ENCODE measurements at places on chromosomes 4 and X. TPM values are rescaled to one million over a fixed set of nuclear protein-coding genes. Genes with fewer than 3 reads are reported as not detected.

Gene PITX2
- total RNA-seq, result 4.5 TPM

Gene EGF
- total RNA-seq, result 0.63 TPM

Gene RBMXL3
- not detected for total RNA-seq

- DNase-seq, result no peak
Observed at GRCh38 chr4:147550626-147551246, 66.5 kb upstream of the TMEM184C start.

- DNase-seq, result peak; percentile 8
Observed at GRCh38 chr4:154618708-154619315, 6.4 kb upstream of the FGG start.

DNA sequence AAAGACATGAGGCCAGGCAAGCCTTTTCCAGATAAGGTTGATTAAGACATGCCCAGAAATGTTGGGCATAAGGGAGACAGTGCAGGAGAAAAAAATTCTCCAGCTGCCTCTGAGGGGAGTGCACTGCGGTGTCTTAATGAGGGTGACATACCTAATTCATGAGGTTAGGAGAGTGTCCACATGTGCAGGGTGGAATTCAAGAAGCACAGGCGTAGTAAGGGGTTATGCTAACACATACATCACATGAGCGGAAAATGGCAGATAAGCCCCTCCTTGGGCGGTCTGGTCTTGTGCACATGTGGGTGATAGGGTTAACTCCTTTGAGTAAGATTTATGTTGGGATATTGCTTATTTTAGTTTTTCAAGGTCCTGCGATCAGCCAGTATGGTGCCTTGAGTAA lies 122.4 kb downstream of the PHKA2 start:
- DNase-seq, result no peak

DNA sequence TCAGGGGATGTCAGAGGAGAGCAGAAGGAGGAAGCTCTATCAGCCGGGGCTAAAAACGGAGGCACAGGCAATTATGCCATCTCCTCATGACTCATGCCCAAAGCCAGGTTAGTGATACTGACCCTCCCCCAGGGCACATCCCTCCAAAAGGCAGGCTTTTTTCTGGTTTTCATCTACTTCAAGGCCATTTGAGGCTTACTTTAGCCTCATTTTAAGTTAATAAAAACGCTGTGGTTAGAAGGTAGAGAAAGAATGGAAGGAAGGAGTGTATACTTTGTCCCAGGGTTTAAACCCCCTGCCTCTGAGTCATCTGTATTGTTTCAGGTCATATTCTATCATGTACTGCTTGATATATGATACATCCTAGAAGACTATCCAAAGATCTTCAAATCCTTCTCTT lies 89.7 kb upstream of the NDP start:
- DNase-seq, result no peak

- DNase-seq, result no peak
Observed at GRCh38 chr4:820230-821172, 5.4 kb downstream of the CPLX1 start.

DNA sequence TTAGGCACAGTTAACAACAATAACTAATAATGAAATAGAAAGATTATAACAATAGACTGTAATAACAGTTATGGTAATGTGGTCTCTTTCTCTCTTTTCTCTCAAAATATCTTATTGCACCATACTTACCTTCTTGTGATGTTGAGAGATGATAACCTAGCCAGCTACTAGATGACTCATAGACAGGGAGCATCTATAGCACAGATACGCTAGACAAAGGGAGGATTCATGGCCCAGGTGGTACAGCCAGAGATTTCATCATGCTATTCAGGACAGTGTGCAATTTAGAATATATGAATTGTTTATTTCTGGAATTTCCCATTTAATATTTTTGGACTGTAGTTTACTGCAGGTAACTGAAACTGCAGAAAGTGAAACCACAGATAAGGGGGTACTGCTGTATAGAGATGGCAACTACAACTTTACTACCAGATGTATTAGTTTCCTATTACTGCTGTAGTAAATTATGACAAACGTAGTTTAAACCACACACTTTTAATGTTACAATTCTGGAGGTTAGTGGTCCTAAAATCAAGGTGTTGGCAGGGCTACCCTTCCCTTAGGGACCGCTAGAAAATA lies 41.8 kb upstream of the MAGED1 start:
- no peak for DNase-seq

GRCh38 chr4:125283707-125284279 lies 31.0 kb upstream of the FAT4 start:
- DNase-seq, result no peak

Gene PHKA2
- total RNA-seq, result 13.3 TPM

- DNase-seq, result no peak
Observed at GRCh38 chr4:158521484-158522088, at the start of gene RXFP1. Gene RXFP1, plus strand, starts transcription at chr4:158521882. Its CDS starts 95 bp downstream, at chr4:158521977.

DNA sequence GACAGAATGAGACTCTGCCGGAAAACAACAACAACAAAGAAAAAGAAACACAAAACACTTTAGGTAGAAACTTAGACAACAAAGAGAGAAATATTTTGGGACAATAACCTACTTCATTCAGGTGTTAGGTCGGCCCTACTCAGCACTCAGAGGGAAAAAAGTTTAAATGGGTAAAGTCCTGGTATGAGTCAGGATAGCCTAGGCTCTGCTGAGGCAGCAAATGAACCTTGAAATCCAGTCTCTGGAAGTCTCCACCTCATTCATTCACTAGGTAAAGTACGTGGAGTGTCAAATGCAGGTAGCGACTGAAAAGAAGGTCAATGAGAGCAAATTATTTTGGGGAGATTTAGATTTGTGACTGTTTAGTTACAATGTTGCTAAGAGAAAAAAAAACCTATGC lies 127.4 kb downstream of the FHDC1 start:
- DNase-seq, result no peak

Gene PROM1
- total RNA-seq, result not detected

- no peak for DNase-seq
Observed at GRCh38 chr4:99506781-99507180, 4.0 kb upstream of the C4orf17 start.

GRCh38 chr4:169397762-169398161 lies 127.0 kb upstream of the SH3RF1 start:
- no peak for DNase-seq
